ENCODE measurements at places on chromosomes 3 and 15.

GRCh38 chr15:91022832-91023129 lies 387 bp upstream of the VPS33B start:
- DNase-seq: no peak

- DNase-seq: no peak
Measured at GRCh38 chr15:98844261-98844660, 163.3 kb downstream of the PGPEP1L start.

DNA sequence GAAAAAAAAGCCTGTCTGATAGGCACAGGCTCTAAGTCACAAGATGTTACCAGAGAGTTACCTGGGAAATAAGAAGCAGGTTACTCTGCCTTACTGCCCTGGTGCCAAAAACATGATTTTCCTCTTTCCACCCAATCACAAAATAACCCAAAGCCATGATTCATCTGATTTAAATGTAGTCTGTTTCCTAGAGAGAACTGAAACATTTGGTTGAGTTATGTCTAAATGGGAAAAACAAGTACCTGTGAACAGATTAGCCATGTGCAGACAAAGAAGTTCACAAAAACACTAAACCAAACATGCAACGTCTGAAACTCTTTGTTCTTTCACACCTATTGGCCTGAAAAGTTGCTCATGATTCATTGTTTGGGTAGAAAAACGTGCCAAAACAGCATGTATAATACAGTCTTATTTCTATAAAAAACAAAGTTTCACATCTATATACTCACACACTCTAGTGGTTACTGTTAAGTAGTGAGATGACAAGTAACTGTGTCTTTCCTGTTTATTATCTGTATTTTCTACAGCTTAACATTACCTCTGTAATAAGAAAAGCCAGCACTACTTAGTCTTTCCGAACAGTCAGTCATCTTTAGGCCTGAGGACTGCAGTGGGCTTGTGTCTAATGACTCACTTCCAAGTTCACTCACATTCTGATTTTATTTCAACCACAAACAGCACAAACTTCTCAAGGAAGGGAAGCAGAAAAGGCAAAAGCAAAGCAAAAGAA lies 30.2 kb downstream of the FAM174B start:
- DNase-seq: no peak

DNA sequence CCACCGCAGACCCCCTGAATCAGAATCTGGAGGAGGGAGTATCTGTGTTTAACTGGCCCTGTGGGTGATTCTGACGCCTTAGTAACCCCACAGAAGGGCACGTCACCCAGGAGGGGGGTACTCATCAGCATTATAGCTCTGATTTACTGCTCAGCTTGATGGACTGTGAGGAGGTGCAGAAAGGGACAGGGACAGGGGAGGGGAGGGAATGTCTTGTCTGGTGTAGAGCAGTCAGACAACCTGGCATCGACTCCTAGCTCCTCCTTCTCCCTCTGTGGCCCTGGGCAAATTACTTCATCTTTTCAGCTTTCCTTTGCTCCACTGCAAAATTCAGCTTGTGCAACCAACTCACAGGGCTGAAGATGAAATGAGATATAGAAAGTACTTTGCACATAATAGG lies 42.3 kb upstream of the GLCE start:
- DNase-seq: no peak

- DNase-seq: no peak
Measured at GRCh38 chr3:95387242-95388021, 1324.6 kb downstream of the NSUN3 start.

- no peak for DNase-seq
Measured at GRCh38 chr3:159130108-159130507, 328.3 kb downstream of the MFSD1 start.

DNA sequence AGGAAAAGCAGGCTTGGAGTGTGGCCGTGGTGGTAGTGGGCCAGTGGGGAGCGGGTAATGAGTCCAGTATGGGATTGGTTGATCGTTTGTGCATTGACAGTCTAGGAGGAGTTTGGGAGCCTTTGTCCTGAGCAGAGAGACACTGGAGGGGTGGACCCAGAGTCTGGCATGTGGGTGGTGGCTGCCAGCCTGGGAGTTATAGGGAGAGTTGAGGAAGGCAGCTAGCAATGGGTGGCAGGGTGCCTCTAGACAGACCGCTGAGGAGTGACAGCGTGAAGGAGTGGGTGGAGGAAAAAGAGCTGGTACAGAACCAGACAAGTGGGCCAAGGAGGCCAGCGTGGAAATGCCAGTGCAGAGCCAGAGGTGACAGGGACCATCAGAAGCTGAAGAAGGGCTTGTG lies 1.9 kb upstream of the CCK start:
- no peak for DNase-seq

- DNase-seq: no peak
Measured at GRCh38 chr3:60399861-60400845, 851.1 kb downstream of the FHIT start.

- DNase-seq: no peak
Measured at GRCh38 chr3:59605318-59605717, 555.5 kb upstream of the CFAP20DC start.

- no peak for DNase-seq
Measured at GRCh38 chr3:127165036-127165435, 27.9 kb upstream of the PRR23E start.

- no peak for DNase-seq
Measured at GRCh38 chr3:28901018-28901417, 379.9 kb upstream of the RBMS3 start.

DNA sequence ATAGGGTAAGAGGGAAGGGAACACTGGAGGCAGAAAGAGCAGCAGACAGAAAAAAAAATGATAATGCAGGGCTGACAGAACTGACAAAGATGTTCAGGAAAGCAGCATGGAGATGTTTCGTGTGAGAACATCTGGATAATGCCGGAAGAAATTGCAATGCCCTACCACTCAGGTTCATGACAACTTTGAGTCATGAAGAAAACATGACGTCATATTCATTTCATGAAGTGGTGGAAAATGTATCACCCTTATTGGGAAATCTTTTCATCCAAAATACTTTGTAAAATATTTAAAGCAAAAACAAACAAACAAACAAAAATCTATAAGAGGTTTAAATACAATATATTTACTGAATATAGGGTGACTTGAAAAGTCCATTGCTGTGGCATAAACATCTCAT lies 305.4 kb upstream of the IGF1R start:
- DNase-seq: no peak

DNA sequence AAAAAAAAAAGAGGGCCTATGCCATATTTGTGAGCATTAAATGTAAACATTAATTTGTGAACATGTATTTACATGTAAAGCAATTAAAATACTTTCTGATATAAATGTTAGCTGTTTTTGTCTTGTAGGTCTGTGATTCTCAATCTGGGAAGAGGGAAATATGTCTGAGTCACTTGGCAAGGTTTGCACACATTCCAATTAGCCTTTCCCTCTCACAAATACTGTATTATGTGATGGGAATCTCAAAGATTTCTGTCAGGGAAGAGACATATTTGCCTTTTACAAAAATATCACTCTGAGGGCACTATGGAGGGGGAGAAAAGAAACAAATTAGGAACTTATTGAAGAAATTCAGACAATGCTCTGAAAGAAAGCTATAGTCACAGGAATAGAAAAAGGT lies 483.6 kb downstream of the GBE1 start:
- no peak for DNase-seq

DNA sequence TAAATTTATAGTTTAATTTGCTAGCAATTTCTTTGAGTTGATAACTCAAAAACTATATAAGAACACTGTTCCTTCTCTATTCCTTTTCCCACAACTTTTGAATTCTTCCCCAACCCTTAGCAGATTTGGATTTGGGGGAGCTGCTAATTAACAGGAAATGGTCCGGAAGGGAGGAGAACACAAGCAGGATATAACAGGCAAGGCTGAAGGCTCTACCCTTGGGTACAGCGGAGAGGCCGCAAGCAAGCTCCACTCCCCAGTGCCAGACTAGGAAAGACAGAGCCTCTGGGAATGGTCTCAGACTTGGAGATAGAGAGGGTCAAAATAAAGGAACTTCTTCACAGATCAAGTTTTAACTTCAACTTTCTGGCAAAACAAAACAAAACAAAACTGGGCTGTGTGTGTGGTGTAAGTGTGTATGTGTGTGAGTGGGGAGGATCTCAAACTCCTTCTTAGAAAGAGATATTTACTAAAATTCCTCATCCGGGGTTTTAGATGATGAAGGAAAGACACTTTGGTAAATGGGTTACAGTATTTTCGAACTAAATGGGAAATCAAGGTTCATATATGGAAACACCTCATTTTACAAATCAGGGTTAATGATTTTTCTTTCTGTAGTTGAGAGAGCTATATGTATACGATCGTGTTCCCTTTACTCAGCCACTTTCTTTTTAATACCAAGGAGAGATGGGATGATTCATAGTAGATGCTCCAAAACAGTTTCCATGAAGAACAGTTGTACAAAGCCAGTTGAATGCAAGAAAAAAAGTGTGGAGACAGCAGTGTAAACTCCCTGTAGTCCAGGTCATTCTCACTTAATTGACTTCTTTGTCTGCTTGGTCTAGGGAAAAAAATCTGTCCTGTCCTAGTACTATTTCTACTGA lies 161.1 kb downstream of the TP63 start:
- DNase-seq: no peak

DNA sequence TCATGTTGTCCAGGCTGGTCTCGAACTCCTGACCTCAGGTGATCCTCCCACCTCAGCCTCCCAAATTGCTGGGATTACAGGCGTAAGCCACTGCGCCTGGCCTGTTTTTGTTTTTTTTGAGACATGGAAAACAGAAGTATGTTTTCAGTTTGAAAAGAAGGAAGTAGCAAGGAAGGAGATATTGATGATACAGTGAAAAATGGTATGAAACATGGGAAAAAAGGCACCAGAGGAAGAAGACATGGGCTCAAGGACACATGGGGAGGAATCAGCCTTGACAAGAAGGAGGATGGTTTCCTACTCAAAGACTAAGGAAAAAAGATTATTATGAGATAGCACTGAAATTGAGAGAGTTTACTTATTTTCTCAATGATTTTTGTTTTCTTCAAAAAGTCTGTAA lies 30.7 kb downstream of the FMN1 start:
- no peak for DNase-seq

GRCh38 chr3:117820658-117821299 lies 1111.2 kb downstream of the TUSC7 start:
- DNase-seq: no peak

DNA sequence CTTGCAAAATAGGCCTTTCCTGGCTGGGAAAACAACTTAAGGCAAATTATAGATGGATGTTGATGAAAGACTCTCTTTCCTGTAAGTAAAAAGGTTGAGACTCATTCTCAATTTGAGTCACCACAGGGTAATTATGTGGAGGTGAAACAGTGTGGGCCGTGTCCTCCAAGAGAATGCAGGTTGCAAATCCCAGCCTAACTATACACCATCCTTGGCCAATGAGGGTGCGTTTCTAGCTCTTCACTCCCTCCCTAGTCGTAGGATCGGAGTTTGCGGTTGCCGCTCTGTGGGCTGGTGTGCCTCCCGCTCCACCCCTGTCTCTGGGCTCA lies 259.9 kb downstream of the PLCL2 start:
- no peak for DNase-seq

DNA sequence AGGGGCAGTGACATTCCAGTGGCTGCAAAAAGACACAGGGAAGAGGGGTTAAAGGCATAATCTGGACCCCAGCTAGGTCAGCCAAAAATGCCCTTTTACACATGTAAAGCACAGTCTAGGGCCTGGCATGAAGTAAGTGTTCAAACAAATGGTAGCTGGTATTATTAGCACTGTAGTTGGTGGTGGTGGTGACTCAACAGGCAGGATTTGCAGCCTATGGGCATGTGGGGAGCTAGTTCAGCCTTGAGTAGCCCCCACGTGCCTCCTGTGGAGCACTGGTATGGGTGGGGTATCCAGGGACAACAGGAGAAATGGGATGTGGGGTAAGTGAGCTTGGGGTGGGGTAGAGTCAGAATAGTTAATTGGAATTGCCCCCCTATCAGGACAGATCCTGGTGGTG lies 27.6 kb downstream of the DNASE1L3 start:
- no peak for DNase-seq

DNA sequence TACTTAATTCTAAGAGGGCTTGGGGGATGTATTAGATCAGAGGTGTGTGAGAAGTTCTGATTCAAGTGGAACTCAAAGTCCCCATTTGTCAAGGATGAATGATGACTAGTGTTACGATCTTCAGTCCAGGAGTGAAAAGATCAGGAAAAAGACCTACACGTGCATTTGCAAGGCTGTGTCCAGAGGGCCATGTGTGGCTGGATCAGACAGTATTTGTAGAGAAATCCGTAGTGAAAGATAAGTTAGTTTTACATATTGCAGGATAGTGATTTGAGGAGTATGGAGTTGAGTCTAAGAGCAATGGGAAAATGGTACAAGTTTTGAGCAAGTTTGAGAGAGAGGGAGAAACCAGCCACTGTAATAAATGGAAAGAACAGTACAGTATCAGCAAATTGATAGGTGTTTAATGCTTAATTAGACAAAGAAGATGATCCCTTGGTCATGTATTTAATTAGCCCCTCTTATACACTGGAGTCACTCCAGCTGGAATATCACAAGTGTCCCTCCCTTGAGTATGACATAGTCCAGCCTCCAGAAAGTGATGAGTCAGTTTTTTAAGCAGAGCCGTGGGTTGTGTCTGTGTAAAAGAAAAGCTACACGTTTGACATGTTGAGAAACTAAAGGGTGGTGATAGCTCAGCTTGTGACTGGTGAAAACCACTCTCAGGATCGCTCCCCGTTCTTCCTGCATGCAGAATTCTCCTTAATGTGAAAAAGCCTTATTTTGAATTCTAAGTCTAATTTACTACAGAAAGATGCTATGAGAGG lies 348.8 kb downstream of the ROBO1 start:
- DNase-seq: no peak

- no peak for DNase-seq
Measured at GRCh38 chr15:57316451-57316850, 59.9 kb upstream of the CGNL1 start.

GRCh38 chr15:29880886-29881285 lies 58.6 kb upstream of the TJP1 start:
- no peak for DNase-seq

GRCh38 chr3:71171247-71171646 lies 412.3 kb downstream of the FOXP1 start:
- no peak for DNase-seq

- DNase-seq: no peak
Measured at GRCh38 chr15:50046159-50046558, 72.9 kb downstream of the ATP8B4 start.

- DNase-seq: no peak
Measured at GRCh38 chr15:71114887-71115566, at the start of gene THSD4. THSD4 (plus strand) TSS chr15:71115471.

- DNase-seq: no peak
Measured at GRCh38 chr3:186012137-186012536, 74.3 kb upstream of the TRA2B start.

DNA sequence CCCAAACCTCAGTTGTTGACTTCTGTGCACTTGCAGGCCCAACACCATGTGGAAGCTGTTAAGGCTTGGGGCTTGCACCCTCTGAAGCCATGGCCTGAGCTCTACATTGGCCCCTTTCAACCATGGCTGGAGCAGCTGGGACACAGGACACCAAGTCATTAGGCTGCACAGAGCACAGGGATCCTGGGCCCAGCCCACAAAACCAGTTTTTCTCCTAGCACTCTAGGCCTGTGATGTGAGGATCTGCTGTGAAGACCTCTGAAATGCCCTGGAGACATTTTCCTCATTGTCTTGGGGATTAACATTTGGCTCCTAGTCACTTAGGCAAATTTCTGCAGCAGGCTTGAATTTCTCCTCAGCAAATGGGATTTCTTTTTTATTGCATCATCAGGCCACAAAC lies 1255.7 kb downstream of the ZPLD1 start:
- DNase-seq: no peak

GRCh38 chr3:108180194-108180593 lies 42.0 kb downstream of the IFT57 start:
- peak; percentile 27 for DNase-seq

- DNase-seq: no peak
Measured at GRCh38 chr15:101445562-101446517, 43.7 kb downstream of the PCSK6 start.
